ENCODE measurements at places on chromosomes 2 and 18.

DNA sequence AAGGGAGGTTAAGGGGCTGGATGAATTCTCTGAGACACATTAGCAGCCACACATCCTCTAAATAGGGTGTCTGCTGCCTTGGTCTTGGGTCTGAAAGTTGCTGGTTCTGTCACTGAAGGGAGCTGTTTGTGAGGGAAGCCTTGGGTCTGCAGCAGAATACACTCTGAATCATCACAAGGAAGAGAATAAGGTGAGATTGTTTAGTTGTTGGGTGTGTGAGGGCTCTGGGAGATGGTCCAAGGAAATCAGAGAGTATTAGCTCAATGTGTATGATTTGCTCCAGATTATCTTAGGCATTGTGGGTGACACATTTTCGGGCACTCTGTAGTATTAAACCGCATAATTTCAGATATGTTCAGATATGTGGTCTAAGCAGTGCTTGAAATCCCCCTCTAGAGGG is 548.5 kb downstream of the SLC4A3 start:
- no peak for DNase-seq

DNA sequence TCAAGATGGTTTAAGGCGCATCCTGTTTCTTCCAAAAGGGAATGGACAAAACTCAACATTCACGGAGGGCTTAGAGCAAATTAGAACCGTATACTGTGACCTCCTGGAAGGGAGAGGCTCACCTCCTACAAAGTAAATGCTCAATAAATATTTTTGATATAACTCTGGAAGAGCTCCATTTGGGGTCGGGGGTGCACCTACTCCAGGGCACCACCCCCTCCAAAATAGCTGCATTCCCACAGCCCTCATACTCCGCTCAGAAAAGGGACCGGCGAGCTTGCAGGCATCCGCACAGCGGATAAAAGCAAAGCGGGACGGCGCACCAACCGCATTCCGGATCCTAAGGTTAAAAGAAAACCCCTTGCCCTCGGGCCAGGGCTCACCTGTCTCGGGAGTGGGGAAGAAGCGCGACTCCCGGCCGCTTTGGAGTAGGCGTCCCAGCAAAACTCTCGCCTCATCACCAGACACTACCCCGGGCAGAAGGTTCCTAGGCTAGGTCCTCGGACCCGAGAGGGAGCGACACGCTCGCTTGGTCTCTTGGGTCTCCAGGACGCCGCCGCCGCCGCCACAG is 378 bp downstream of the WDPCP start:
- DNase-seq: no peak

GRCh38 chr2:198383392-198383791 is 579.0 kb downstream of the PLCL1 start:
- no peak for DNase-seq

- no peak for DNase-seq
These were observed 217.6 kb upstream of the NRP2 start for GRCh38 chr2:205464681-205465080.

DNA sequence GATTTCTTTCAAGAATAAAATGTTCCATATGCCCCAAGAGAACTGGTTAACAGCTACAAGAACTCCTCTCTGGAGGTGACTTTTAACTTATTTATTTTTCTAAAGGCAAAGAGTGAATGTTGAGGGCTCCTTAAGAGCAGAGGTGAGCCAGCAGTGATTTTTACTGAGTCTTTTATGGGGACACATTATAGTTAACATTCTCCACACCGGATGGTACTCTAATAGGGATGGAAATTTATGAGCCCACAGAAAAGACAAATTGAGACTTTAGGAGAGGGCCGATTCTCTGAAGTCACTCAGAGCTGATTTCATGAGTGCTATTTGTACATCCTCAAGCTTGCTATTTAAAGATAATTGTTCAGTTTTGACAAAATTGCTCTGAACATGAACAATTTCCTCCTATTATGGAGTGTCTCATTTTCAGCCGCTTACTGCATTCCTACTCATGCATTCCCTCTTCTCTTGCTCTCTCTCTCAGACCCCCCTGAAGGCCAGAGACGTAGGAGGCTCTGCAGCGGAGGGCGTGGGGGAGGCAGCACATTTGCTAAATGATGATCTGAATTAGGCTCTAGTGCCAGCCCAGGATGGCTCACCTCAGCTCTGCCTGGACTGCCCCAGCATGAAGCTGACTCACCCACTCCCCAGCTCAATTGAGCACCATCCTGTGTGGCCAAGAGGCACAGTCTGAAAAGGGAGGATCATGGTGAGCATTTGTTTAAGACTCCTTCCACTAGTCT is 5.9 kb upstream of the RPL37A start:
- no peak for DNase-seq

- DNase-seq: no peak
These were observed 108.8 kb downstream of the TWIST2 start for GRCh38 chr2:238956676-238957075.

GRCh38 chr2:14831458-14831857 is 198.9 kb downstream of the LRATD1 start:
- DNase-seq: no peak

GRCh38 chr18:31723990-31724711 is 36.5 kb downstream of the SLC25A52 start:
- no peak for DNase-seq

GRCh38 chr18:9275890-9276289 is 58.7 kb upstream of the TWSG1 start:
- DNase-seq: no peak

DNA sequence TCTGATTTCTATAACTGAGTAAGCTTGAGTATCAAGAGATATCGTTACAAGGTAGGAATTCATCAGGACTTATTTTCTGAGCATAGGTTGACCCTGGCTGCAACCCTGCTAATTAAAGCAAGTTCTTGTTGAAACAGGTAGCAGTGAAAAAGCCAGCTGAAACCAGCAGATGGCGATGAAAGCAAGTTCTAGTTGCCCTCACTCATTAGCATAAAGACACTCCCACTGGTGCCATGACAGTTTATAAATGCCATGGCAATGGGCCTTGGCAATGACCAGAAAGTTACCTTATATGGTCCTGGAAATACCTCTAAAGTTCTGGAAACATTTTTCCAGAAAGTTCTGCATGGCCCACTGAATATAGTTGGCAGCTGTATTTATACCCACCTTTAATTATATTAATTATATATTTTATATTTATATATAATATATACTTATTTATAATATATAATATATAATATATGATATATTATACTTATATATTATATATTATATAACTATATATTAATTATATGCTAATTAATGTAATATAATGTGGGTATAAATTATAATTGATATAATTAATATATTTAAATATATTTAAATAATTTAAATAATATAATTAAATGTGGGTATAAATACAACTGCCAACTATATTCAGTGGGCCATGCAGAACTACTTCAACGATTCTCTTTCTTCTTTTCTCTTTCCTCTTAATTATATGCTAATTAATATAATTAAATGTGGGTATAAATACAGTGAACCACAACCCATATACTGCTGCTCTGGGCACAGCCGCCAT is 188.0 kb downstream of the CDH7 start:
- DNase-seq: no peak

GRCh38 chr2:141707486-141707885 is 423.3 kb downstream of the LRP1B start:
- DNase-seq: no peak

DNA sequence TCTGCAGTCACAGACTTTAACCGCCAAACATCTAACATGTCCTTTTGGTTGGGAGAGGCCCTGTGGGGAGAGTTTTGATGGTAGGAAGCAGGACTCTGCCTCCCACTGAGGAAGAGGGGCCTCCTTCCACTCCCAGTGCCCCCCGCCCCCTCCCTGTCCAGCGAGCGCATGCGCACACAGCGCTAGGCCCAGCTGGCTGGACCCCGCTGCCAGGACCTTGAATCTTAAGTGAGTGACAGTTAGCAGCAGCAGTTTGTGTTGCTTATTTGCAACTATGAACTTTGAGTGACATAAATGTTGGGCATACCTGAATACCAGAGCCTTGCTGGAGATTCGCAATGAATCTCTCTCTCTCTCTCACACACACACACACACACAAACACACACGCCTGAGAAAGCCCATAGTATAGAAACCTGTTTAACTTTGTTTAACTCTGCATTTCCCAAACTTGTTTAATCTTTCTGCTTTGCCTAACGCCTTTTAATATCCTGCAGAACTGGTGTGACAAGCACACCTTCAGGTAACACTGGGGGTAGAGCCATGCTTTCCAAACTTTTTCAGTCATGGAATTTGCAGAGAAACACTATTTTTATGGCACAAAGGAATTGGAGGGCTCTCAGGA is 134.6 kb upstream of the SMAD2 start:
- no peak for DNase-seq

DNA sequence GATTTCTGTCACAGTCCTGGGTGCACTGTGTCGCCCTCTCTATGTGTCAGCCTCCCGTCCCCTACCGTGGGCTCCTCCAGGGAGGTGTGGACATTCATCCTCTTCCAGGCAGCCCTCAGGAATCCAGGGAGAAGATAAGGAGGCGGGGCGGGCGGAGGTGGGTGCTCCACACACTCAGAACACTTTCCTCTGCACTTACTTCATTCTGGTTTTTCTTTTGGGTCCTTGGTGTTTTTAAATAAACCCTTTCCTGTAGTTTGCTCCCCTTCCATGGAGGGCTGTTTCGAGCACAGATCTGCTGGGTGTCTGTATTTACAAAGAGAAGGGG is 183.9 kb downstream of the FAM210A start:
- peak; percentile 46 for DNase-seq

DNA sequence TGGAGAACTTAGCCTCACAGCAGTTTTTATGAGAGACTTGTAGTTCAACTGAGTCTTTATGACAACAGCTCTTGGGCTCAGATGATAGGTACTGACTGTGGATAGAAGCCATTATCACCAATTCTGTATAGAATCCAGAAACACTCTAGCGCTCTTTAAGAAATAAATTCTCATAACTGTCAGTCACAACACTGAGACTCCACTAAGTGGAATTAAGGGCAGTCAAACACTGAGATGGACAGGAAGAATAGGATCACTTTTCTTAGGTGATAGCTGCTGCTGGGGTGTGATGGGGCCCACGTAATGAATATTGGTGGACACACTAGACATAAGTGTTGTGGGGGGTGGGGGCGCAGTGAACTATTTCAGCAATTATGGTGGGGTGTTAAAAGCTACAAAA is 1691.8 kb upstream of the LRRTM1 start:
- no peak for DNase-seq

DNA sequence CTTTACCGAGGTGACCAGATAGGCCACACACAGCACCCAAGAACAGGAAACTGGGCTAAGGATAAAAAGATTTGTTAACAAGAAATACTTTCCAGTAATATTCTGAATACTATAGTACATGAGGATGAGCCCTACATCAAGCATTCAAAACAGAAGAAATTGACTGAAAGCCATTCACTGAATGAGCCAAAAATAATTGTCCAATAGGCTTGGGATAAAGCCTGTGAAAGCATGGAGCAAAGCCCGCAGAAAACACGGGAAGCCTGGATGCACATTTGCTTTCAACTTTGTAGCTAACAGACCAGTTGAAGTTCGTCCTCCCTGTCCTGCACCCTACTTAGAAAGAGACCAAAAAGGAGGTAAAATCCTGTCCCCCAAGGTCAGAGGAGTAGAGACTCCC is 56.3 kb downstream of the DIPK1C start:
- no peak for DNase-seq

DNA sequence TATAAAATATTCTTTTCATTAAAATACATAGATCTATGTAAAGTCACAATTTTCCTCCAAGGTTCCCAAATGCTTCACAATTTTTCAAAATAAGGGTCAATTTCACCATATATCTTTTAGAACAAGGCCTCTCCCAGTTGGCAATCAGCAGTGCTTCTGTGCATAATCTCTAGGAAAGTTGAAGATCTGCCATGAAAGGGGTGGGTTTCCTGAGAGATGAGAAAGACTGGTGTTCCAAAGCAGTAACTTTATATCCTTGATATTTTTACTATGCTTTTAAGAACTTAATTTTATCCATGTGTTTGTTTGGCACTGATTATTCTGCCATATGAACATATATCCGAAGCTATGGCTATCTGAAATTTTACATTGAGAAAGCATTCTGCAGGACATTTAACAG is 199.4 kb upstream of the CYP26B1 start:
- no peak for DNase-seq

- DNase-seq: no peak
These were observed 133.0 kb upstream of the TLK1 start for GRCh38 chr2:171293661-171294060.

- no peak for DNase-seq
These were observed 1615.3 kb upstream of the ZEB2 start for GRCh38 chr2:146135245-146135644.

DNA sequence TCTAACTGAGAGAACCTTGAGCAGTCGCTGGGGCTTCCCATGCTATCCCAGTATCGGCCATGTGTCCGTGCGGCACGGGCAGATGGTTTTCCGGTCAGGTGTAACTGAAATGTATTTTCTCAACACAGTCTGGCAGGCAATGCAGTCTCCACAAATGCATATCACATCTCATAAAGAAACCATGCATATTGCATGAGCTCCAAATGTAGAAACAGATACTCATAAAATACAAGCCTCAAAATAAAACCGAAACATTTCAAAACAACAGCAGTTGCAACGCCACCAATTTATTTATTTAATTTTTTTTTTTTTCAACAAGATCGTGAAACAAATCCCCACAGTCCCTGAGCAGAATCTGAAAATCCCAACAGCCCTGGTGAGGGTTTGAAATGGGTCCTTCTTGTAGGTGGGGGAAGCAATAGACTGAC is 299.4 kb downstream of the LPIN1 start:
- no peak for DNase-seq

DNA sequence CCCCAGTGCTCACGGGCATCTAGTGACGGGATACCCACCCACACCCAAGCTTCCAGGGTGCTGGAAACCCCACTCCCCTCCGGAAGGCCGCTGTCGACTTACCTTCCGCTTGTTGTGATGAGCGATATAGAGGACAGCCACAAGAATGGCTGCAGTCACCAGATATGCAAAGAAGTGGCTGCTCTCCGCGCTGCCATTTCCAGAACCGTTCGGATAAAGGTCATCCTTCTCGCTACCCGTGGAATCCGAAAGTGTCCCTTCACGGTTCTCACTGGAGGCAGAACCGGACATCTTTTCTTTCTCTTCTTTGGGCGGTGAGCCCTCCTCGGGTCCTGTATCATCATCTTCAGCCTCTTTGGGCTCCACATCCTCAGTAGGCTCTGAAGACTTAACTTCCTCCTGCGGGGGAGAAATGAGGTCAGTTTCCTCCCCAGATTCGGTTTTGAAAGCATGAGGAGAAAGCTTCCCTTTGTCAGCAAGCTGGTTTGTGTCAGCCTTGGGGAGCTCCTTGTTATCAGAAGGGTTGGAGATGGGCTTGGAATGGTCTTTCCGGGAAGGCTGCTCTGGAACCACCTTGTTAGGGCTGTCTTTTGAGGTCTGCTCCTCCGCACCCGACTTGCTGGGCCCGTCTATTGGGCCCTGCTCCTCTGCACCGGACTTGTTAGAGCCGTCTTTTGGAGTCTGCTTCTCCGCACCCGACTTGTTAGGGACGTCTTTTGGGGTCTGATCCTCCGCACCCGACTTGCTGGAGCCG is 1.2 kb downstream of the TGOLN2 start:
- DNase-seq: no peak

GRCh38 chr18:25503567-25504081 is 151.7 kb upstream of the ZNF521 start:
- DNase-seq: peak; percentile 74
